ENCODE measurements at places on chromosomes 11 and 22. TPM values are rescaled to one million over a fixed set of nuclear protein-coding genes. Genes with fewer than 3 reads are reported as not detected.

GRCh38 chr22:49481659-49482399 lies 345.8 kb downstream of the BRD1 start:
- DNase-seq = no peak

GRCh38 chr22:35949243-35949642 lies 79.4 kb downstream of the RBFOX2 start:
- DNase-seq = no peak

The SLCO2B1 gene
- total RNA-seq = 48.4 TPM

The MS4A15 gene
- total RNA-seq = not detected

Measured in ureter (tissue), 1 donor.